ENCODE measurements at places on chromosomes 11 and 22. TPM values are rescaled to one million over a fixed set of nuclear protein-coding genes. Genes with fewer than 3 reads are reported as not detected.

- DNase-seq = no peak
Measured at GRCh38 chr22:46613606-46614021, 6.6 kb upstream of the GRAMD4 start.

Gene PACSIN2
- polyA plus RNA-seq = 70.3 TPM

Gene OR8J1
- polyA plus RNA-seq = not detected

Gene DESI1
- polyA plus RNA-seq = 33.4 TPM

Gene SPA17
- polyA plus RNA-seq = 20.6 TPM

All from renal pelvis (tissue), 12 donors.